ENCODE measurements at places on chromosomes 6 and 20. TPM values are rescaled to one million over a fixed set of nuclear protein-coding genes. Genes with fewer than 3 reads are reported as not detected.

Gene DBNDD2
- 25.5 TPM for total RNA-seq

Gene MROH8
- 1.1 TPM for total RNA-seq

Gene C6orf132
- 3.7 TPM for total RNA-seq

Gene RTN4IP1
- 9.8 TPM for total RNA-seq

Gene ADGRG6
- total RNA-seq: 47.7 TPM

Gene CFB
- total RNA-seq: 3.0 TPM

Gene NKAIN2
- not detected for total RNA-seq
